ENCODE measurements at places on chromosomes 3 and 15.
A peak's percentile ranks its signal among the peaks of the same experiment; 100 is the strongest.

DNA sequence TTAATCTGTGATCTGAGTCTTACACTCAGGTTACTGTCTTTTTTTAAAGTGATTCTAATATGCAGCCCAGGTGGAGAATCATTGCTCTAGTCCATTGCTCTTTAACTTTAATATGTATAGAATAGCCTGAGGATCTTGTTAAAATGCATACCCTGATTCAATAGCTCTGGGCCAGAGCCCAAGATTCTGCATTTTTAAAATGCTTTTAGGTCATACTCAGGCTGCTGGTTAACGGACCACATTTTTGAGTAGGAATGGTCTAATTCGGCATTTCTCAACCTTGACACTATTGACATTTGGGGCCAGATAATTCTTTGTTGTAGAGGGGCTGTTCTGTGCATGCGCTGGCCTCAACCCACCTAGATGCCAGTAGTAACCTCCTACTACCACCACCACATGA is 20.9 kb upstream of the FSTL1 start:
- DNase-seq = no peak

DNA sequence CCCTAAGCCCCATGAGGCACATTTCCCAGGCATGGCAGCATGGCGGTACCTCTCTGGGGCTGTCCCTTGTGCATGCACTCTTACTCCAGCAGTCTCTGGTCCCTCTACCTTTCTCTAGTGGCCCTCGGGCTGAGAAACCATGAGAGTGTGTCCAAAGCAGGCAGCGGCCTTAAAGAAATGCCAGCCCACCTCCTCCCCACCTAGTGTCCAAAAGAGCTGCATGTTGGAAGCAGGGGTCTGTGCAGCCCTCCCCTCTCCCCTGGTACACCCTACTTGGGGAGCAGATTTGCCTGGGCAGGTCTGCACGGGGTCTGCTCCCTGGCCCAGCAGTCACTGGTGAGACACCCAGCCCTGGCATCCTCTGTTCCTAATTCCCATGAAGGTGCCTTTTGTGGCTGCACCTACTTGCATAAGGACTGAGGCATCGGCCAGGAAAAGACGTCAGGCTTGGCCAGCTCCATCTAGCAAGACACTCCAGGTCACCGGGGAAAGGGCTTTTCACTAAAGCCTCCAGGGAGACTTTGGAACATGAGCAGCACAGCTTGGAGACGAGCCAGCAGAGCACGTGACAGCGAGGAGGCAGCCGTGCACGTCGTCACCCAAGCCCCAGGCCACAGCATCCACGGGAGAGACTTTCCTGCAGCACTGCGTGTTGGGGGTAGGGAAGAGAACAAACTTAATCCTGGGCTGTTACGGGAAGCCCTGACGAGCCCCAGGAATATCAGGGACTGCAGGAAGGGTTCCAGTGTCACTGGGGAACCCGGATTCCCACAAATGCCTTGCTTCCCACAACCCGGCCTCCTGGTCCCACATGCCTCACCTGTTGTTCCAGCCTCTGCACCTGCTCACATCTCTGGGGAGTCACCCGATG is 38.8 kb downstream of the TM2D3 start:
- no peak for DNase-seq

DNA sequence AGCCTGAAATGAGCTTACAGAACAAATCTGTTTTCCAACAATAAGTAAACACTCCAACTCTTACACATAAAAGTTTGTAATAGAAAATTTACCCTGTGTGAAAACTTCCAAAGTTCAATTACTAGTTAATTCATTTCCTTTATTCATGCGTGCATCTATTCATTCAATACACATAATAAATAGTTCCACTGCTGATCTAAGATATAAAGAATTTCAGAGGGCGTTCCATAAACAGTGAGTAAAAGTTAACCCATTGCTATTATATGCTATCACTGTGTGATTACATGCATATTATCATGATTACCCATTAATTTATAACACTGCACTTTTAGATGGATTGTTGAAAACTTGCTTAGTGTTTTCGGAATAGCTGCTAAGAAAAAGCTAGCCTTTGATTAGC is 36.2 kb upstream of the CFAP20DC start:
- DNase-seq = no peak

DNA sequence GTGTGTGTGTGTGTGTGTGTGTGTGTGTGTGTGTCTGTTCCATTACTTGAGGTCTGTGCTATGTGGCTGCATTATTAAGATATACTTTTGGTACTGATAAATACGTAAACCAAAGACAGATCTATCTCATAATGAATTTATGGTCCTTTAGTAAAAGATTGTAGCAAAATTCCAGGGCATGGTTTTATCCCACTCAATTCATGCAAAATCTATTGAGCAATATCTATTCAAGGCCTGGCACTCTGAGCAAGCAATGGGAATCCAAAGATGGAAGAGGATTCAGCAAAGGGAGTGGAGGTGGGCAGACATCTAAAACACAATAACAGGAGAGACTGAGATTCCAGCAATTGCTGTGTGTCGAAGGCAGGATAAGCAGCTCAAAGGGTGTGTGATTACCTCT is 86.8 kb downstream of the RFTN1 start:
- no peak for DNase-seq

- DNase-seq = peak; percentile 58
These were observed 2.7 kb downstream of the ZNF654 start for GRCh38 chr3:88061746-88062145.

DNA sequence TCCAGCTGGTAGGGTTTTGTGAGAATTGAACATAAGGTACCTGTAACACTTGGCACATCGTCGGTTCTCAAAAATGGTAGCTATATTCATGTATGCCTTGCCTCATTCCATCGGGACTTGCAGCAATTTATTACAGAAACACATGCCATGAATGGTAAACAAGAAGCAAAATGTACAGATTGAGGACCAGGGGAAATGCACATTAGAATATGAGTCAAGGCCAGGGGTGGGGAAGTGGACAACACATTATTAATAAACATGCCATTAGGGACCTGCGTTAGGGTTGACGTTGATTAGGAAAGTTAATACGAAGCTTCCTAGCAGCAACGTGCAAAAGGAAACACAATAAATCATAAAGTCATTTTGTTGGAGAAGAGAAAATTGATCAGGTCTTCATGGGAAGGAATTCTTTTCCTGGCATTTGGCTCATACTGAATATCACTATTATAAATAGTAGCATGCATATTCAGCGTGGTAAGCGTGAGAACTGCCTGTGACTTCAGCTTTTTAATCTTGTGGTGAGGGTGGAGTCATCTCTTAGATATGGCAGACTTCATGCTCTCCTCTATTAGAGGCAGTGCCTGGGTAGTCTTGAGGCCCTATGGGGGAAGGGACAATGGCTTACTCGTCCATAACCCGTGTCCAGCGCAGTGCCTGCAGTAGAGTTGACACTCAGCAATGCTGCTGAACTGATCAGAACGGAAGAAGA is 184.9 kb downstream of the SV2B start:
- DNase-seq = no peak

GRCh38 chr3:134314588-134315285 is 59.5 kb downstream of the AMOTL2 start:
- no peak for DNase-seq

DNA sequence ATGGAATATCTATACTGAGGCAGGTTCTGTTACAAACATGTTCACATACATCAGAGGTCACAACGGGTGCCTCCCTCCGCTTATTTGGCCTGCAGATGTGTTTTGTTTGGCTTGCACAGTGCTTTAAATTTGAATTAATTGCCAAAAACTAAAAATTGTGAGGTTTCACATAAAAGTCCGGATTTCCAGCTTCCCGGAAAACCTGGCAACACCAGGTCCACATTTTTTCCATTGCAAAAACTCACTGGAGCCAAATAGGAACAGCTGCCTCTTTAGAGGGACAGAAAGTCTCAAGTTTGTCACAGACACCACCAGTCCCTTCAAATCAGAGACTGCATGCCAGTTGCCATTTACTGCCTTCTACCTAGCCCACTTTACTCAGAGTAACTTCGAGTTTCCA is 205.9 kb upstream of the MDFIC2 start:
- no peak for DNase-seq

GRCh38 chr3:195094191-195094921 is 176.6 kb downstream of the XXYLT1 start:
- DNase-seq = no peak

GRCh38 chr3:38600551-38600950 is 48.9 kb downstream of the SCN5A start:
- no peak for DNase-seq

- no peak for DNase-seq
These were observed 27.8 kb upstream of the LYZL4 start for GRCh38 chr3:42438193-42438592.

GRCh38 chr15:82750831-82751180 is 41.1 kb upstream of the AP3B2 start:
- peak; percentile 69 for DNase-seq

DNA sequence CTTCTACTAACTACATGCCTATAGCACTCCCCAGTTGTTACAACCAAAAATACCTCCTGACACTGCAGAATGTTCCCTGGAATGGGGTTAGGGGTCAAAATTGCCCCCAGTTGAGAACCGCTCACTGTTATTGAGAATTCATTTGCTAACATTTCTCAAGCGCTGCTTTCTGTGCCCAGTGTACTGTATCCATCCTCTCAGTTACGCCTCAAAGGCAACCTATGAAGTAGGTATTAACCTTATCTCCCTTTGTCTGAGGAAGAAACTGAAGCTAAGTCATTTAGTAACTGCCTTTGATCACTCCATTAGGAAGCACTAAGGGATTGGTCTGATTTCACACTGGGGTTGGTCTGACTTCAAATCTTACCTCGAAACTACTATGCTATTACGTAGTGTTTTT is 70.1 kb downstream of the CADPS start:
- DNase-seq = no peak

GRCh38 chr3:46221391-46221790 is 13.3 kb upstream of the CCR1 start:
- DNase-seq = peak; percentile 68

- no peak for DNase-seq
These were observed 144.2 kb downstream of the GHSR start for GRCh38 chr3:172303941-172304558.

- DNase-seq = no peak
These were observed 47.6 kb downstream of the RAP2B start for GRCh38 chr3:153209596-153209995.

DNA sequence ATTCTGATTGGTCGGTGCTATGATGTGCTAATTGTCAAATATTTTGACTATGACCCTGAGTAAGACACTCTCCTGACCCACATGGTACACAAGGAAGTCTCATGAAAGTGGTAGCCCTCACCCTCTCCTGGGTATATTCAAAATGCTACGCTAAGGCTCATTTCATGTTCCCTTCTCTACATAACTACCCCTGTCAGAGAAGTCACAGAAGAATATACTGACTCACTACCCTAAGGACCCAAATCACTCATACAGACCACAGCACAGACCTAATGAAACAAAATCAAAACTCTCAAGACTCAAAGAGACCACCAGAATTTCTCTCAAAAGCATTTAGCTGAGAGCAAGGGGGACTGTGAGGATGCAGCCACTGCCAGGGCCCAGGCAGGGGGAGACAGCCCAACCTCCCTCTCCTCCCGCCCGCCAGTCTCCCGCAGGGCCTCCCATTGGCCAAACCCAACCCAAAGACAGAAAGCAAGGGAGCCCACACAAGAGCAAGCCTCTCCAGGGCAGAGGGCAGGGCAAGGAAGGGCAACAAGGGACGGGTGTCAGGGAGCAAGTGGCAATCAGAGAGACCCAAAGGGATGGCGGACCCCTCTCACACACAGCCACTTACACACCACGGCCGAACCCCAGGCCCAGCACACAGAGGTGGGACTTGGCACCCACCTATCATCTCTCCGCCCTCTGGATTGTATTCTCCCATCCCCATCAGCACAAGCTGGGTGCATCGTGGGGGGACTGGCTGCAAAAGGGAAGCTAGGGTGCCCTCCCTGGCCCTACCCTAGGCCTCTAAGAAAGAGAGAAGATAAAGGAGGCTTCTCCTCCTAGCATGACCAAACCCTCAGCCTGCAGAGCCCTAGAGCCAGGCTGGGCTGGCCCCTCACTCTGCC is 41.6 kb downstream of the MEGF11 start:
- no peak for DNase-seq

DNA sequence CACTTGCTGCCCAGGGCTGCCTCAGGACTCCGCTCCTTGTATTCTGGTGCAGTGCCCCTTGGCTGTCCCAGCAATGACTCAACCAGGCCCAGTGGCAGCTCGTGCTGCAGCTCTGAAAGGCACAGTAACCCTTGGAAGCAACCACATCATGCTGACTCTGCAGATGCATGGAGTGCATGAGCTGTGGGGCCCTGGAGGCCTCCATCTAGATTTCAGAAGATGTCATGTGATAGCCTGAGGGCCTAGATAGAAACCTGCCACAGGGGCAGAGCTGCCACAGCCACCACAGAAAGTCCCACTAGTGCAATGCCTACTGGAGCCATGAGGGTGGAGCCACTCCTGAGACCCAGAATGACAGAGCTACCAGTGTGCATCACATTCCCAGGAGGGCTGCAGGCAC is 117.1 kb upstream of the SMAD3 start:
- DNase-seq = no peak

DNA sequence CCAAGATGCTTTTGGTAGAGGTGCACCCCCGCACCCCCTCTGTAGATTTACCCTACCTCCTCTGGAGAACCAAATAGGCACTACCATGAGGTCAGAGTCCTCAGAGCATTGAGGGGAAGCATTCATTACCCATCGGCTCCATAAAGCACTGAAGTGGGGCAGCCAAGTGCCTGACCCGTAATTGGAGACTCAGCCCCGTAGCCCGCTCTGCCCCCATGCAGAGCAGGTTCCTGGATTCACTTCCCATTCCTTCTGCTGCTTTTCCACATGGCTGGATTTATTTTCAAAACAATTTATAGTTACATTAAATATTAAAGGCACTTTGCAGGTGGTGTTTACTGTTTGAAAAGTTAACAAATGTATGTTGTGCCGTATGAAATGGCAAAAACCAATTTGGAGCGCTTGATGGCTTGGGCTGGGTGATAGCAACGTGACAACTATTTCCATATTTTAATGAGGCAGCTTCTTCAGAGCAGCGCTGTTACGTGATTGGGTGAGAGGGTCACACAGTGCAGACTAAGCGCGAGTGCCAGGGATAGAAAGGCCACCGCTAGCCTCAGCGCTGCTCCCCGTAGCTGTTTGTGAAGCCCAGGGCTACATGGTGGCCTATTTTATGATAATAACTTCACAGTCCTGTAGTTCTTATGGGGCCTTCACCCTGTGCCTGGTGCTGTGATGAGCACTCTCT is 373.8 kb upstream of the PROK2 start:
- no peak for DNase-seq

DNA sequence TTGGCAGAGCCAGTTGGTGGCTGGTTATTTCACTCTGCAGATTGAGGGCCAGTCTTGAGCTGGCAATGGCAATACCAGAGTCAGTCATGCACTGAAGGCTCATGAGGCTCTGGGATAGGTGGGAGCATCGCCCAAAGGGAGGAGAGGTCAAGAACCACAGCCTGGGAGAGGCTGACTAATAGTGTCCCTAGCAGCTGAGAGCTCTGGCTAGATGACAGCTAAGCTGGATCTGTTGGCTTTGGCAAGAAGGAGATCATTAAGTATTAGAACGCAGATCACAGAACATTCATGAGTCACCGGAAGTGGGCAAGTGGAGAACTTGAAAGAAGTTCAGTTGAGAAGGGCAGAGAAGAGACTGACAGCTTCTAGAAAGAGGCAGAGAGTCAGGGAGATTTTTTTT is 521.1 kb downstream of the NR2F2 start:
- no peak for DNase-seq

- DNase-seq = no peak
These were observed 69.2 kb upstream of the DCP1A start for GRCh38 chr3:53416530-53416929.

All from OCI-M1 (cell line).